ENCODE measurements at places on chromosomes 11 and 22. TPM values are rescaled to one million over a fixed set of nuclear protein-coding genes. Genes with fewer than 3 reads are reported as not detected.

DNA sequence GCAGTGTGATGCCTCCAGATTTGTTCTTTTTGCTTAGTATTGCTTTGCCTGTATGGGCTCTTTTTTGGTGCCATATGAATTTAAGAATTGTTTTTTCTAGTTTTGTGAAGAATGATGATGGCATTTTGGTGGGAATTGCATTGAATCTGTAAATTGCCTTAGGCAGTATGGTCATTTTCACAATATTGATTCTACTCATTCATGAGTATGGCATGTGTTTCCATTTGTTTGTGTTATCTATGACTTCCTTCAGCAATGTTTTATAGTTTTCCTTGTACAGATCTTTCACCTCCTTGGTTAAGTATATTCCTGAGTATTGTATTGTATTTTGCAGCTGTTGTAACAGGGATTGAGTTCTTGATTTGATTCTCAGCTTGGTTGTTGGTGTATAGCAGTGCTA, 18.3 kb upstream of the ZBED5 start:
- H3K4me1 ChIP-seq = no peaks in the 10 kb centered on the region
- H3K27ac ChIP-seq = no peak overlapping the region
- H3K36me3 ChIP-seq = no peaks in the 10 kb centered on the region
- H3K4me3 ChIP-seq = no peak overlapping the region

- no peaks in the 10 kb centered on the region for H3K36me3 ChIP-seq
- no peak overlapping the region for H3K4me3 ChIP-seq
- no peak overlapping the region for H3K27ac ChIP-seq
- no peak for DNase-seq
- no peaks in the 10 kb centered on the region for H3K4me1 ChIP-seq
Observed at GRCh38 chr11:134691295-134691873, 279.3 kb upstream of the B3GAT1 start.

GRCh38 chr11:36409152-36409816, 100.8 kb downstream of the TRAF6 start:
- no peak for DNase-seq
- H3K4me3 ChIP-seq = no peak overlapping the region
- H3K4me1 ChIP-seq = no peaks in the 10 kb centered on the region
- no peak overlapping the region for H3K27ac ChIP-seq

- H3K36me3 ChIP-seq = no peaks in the 10 kb centered on the region
- no peak overlapping the region for H3K4me3 ChIP-seq
- H3K27me3 ChIP-seq = no peaks in the 10 kb centered on the region
- peak; percentile 46 for DNase-seq
- H3K27ac ChIP-seq = peak overlapping the region; percentile 38
- no peaks in the 10 kb centered on the region for H3K4me1 ChIP-seq
Observed at GRCh38 chr11:76621466-76621865, 49.1 kb downstream of the LRRC32 start.

XKR3 gene
- not detected for total RNA-seq

DNA sequence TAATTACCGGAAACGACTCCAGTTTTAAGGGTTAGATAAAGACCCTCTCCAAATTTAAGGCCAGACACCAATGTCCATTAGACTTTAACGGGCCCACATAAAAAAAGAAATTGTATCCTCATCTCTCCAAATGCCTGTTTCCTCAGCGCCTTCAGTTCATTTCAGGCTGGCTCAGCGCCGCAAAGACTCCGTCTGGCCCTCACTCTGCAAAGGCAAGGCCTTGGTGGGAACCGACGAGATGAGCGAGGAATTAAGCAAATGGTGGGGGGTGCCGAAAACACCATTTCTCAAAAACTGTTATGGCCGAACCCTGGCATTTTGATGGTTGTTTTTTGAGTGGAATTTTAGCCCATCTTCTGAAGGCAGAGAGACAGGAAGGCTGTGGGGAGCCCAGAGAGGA, 15.7 kb downstream of the MN1 start:
- H3K27me3 ChIP-seq = no peaks in the 10 kb centered on the region
- DNase-seq = no peak
- H3K4me1 ChIP-seq = no peaks in the 10 kb centered on the region
- H3K27ac ChIP-seq = peak overlapping the region; percentile 95

DNA sequence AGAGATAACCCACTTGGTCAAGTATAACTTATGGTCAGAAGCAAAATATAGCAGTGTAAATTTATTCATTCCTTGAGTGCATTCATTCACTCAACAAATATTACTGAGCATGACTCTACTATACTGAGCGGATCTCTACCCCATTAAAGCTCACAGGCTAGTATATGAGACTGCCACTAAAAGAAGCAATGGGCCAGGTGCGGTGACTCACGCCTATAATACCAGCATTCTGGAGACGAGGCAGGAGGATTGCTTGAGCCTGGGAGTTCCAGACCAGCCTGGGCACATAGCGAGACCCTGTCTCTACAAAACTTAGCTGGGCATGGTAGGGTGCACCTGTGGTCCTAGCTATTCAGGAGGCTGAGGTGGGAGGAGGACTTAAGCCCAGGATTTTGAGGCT, 197.6 kb upstream of the BLID start:
- H3K27ac ChIP-seq = no peak overlapping the region
- no peak for DNase-seq
- no peaks in the 10 kb centered on the region for H3K36me3 ChIP-seq
- no peak overlapping the region for H3K4me3 ChIP-seq
- peaks cover 3% of the 10 kb centered on the region for H3K4me1 ChIP-seq

GRCh38 chr11:31680770-31681169, 130.4 kb downstream of the PAX6 start:
- no peaks in the 10 kb centered on the region for H3K36me3 ChIP-seq
- H3K27me3 ChIP-seq = no peaks in the 10 kb centered on the region
- H3K4me3 ChIP-seq = no peak overlapping the region
- H3K27ac ChIP-seq = no peak overlapping the region
- H3K4me1 ChIP-seq = no peaks in the 10 kb centered on the region

TBC1D10A gene
- 45.5 TPM for total RNA-seq

Data from aorta (tissue), 5 donors.